Progenitor cell of endocrine pancreas (in vitro differentiated cells): ENCODE measurements at places on chromosomes 3 and 15. TPM values are rescaled to one million over a fixed set of nuclear protein-coding genes. Genes with fewer than 3 reads are reported as not detected.
A peak's percentile ranks its signal among the peaks of the same experiment; 100 is the strongest.

The MUC4 gene
- total RNA-seq = 0.44 and 0.60 TPM in 2 replicates

The LRRC28 gene
- 36.5 and 44.9 TPM in 2 replicates for total RNA-seq

- H3K27me3 ChIP-seq = no peaks in the 10 kb centered on the region
- no peak overlapping the region for H3K4me3 ChIP-seq
- peaks cover 14% of the 10 kb centered on the region for H3K4me1 ChIP-seq
- H3K36me3 ChIP-seq = no peaks in the 10 kb centered on the region
- DNase-seq = no peak
Observed at GRCh38 chr3:50294089-50294488, 1.9 kb upstream of the IFRD2 start.

The SST gene
- total RNA-seq = 52.5 and 84.3 TPM in 2 replicates

DNA sequence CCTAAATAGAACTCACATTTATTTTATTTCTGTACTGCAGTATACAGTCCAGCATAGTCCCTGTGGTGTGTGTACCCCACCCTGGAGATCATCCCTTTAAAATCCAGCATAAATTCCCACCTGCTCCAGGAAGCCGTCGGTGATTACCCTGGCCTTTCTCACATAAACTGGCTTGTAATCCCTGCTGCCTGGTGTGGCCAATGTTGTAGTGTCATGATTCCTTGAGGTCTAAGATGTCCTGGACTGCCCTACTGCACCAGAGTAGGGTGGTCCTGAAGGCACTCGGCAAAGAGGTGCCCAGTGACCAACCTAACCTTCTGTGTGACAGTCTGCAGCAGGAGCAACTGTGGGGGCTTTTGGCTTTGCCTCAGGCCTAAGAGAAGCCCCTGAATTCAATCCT lies 58.9 kb downstream of the ITGA11 start:
- no peak overlapping the region for H3K4me3 ChIP-seq
- H3K36me3 ChIP-seq = no peaks in the 10 kb centered on the region
- H3K27me3 ChIP-seq = peaks cover 9% of the 10 kb centered on the region
- no peaks in the 10 kb centered on the region for H3K4me1 ChIP-seq
- H3K27ac ChIP-seq = no peak overlapping the region

The SKOR1 gene
- total RNA-seq = 0.60 and 0.75 TPM in 2 replicates

GRCh38 chr3:43434431-43434830 lies 148.1 kb downstream of the SNRK start:
- H3K4me3 ChIP-seq = no peak overlapping the region
- no peak overlapping the region for H3K27ac ChIP-seq
- DNase-seq = no peak

The GNAT1 gene
- 0.12 and 0.91 TPM in 2 replicates for total RNA-seq

The C3orf85 gene
- total RNA-seq = not detected in 2 replicates

The KCNH8 gene
- total RNA-seq = 9.8 and 10.0 TPM in 2 replicates

GRCh38 chr15:70096215-70097062 lies 1.3 kb downstream of the TLE3 start:
- peaks cover 8% of the 10 kb centered on the region for H3K36me3 ChIP-seq
- no peaks in the 10 kb centered on the region for H3K27me3 ChIP-seq
- peak overlapping the region; percentile 97 for H3K27ac ChIP-seq

The TRIM59 gene
- 24.5 and 24.8 TPM in 2 replicates for total RNA-seq

DNA sequence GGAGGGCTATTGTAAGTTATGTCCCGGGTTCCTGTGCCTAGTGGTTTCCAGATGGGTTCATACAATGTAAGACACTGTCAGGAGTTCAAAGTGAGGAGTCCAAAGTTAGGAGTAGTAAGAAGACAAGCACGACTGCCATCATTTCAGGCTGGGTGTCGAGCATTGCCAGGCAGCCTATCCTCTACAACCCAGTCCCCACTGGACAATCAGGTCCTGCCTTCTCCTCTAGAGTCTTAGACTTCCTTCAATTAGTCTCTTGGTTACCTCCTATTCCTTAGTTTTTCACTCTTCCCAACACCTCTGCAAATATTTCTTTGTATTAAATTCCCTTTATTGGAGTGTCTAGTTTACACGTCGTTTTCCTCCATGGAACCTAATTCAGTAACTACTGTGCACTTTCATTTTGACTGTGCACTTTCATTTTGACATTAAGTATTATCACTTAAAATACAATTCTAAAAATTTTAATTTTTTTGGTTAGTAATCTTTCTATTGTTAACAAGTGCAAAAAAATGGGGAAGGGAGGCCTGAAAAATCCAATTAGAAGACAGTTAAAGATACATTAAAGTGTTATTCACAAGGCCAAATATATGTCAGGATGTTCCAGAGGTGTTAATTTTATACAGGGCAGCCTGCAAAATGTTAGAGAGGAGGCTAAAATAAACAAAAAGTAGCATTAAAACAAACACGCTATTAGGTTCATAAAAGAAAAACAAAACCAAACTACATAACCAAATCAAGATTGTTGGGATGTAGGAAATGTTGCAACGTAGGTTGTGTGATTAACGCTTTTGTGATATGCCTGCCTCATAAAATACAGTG lies 155.3 kb downstream of the TBL1XR1 start:
- H3K36me3 ChIP-seq = peaks cover 32% of the 10 kb centered on the region
- no peaks in the 10 kb centered on the region for H3K27me3 ChIP-seq
- DNase-seq = no peak
- peaks cover 8% of the 10 kb centered on the region for H3K4me1 ChIP-seq
- H3K27ac ChIP-seq = no peak overlapping the region

- no peaks in the 10 kb centered on the region for H3K27me3 ChIP-seq
- DNase-seq = no peak
- H3K4me3 ChIP-seq = no peak overlapping the region
- no peaks in the 10 kb centered on the region for H3K4me1 ChIP-seq
Observed at GRCh38 chr3:98567666-98568270, 25.6 kb downstream of the CPOX start.

The LRRC49 gene
- 23.4 and 23.6 TPM in 2 replicates for total RNA-seq

DNA sequence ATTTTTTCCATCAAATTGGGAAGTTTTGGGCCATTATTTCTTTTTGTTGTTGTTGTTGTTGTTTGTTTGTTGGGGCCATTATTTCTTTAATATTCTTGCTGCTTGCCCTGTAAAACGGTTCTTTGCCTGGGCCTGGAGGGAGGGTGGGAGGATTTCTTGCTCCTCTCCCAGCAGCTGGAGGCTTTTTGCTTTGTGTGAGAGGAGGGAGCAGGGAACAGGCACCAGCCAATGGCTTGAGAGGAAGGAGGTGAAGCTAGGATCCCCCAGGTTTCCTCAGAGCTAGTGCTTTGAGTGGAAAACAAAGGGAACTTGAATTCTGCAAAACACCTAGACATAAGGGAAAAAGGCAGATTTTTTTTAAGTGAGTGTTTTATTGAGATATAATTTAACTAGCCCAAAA lies 61.2 kb upstream of the DNAJC19 start:
- H3K27ac ChIP-seq = no peak overlapping the region
- H3K27me3 ChIP-seq = no peaks in the 10 kb centered on the region
- H3K4me1 ChIP-seq = peaks cover 8% of the 10 kb centered on the region
- no peak for DNase-seq
- H3K4me3 ChIP-seq = no peak overlapping the region

DNA sequence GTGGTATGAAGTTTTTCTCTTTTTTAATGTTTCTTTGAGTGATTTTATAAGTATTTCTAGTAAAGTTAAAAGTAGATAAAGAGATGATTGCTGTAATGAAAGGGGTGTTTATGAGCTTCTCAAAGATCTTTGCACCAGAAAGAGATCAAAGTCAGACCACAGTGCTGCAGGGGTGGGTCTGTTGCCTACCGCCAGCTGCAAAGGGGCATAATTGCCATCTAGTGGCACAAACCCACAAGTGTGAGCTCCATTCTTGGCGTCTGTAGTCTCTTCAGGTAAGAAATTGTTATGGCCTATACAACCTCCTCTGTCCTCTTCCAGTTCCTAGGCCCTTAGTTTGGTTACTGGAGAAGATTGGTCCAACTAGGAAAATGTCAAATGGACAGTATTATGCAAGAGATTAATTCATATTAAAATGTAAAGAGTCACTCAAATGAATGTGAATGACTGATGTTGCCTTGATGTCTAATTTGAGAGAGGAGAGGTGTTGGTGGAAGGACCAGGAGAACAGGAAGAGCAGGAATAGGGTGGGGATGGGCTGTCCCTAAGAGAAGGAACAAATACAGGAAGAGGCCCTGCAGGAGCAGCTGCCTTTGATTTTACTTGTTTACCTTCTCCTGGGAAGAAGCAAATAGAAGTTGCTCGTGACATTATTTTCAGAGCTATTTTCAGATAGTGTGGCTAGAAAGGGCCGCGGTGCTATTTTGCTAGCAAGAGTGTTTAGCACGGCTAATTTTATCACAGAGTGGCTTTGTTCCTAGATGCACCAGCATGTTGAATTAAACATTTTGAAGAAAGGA lies 53.0 kb upstream of the GSK3B start:
- peak overlapping the region; percentile 74 for H3K27ac ChIP-seq
- peaks cover 23% of the 10 kb centered on the region for H3K4me1 ChIP-seq
- H3K4me3 ChIP-seq = peak overlapping the region; percentile 1

DNA sequence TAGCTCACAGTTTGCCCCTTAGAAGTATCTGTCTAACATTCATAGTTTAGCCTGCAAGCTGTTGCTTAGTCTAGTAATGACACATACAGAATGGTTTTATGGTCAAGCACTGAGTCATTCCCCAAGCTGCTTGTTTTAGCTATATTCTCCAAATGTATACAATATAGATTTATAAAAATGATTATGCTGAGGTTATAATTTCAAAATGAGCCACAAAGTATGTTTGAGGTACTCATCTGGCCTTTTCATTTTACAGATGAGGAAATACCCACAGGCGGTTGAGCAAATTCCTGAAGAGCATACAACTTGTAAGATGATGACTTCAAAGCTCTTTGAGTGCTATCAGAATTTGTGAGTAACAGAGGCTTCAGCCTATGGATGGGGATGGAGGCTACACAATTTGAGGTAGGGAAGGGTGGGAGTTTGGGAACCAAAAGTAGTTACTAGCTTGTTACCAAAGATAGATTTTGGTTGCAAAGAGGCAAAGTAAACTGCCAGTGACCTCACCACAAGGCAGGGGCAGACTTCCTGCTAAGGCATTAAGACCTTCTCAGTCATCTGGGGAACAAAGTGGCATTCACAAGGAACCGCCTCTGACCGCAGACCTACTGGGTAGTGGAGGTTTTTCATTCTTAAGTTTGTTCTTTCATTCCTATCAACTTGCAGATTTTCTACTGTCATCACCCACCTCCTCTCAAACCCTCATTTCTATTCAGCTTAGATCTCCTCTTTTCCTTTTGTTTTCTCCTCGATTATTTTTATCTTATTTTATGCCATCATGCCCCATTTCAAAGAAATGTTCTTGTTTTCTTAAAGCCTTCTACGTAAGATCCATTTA lies 257.2 kb upstream of the NECTIN3 start:
- peaks cover 42% of the 10 kb centered on the region for H3K4me1 ChIP-seq
- DNase-seq = no peak
- peak overlapping the region; percentile 49 for H3K27ac ChIP-seq
- no peaks in the 10 kb centered on the region for H3K36me3 ChIP-seq

DNA sequence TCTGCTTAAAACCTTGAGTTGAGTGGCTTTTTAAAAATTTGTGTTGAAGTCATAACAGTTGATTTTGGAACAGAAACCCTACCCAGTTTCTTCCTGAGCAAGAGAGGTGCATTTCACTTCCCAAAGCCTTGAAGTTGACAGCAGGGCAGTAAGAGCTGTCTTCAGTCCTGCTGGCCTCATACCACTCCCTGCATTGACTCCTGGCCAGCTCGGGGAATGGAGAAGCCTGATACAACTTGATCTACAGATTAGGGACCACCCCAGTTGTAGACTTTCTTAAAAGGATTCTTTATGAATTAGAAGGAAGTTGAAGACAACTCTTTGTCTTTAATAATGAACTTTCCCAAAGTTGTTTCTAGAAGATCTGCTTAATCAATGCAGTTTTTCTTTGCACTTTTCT lies 90.6 kb upstream of the FLNB start:
- no peak overlapping the region for H3K4me3 ChIP-seq
- no peak for DNase-seq
- no peaks in the 10 kb centered on the region for H3K27me3 ChIP-seq

The RBP2 gene
- total RNA-seq = not detected in 2 replicates

GRCh38 chr3:113263020-113263419 lies 51.7 kb downstream of the BOC start:
- peaks cover 6% of the 10 kb centered on the region for H3K27me3 ChIP-seq
- H3K27ac ChIP-seq = no peak overlapping the region
- H3K4me1 ChIP-seq = peaks cover 40% of the 10 kb centered on the region
- peaks cover 3% of the 10 kb centered on the region for H3K36me3 ChIP-seq
- DNase-seq = no peak
- no peak overlapping the region for H3K4me3 ChIP-seq
